NCI-H69 (cell line): ENCODE measurements at places on chromosomes 6 and 20.

DNA sequence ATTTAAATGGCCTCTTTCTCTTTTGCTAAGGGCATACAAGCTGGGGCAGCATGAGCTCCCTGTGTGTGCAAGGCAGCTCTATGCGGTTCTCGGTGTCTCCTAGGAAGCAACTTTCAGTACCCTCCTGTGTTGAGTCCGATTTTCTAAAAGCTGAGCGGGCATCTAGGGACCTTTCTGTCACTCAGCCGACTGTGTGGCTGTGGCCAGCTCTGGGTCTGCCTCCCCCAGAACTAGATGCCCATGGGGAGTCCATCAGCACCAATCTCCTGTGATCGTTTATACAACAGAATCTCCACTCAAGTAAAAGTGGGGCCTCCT lies 7.5 kb downstream of the NELFCD start:
- DNase-seq, result no peak

DNA sequence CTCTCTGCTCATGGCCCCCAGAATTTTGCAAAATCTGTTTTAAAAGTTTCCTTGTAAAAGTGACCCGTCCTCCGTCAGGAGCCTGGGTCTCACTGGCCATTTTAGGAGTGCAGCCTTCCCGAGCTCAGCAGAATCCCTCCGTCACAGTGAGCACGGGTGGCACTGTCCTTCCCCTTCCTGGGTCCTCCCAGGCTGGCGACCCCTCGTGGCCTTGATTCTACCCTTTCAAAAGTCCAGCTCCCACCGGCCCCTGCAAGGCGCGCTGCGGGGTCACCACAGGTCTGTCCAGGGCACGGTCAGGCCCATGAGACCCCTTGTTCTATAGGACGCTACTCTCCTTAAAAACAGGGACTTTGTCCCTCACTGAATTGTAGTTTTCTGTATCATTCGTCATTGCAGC lies 112.7 kb downstream of the PSMB1 start:
- no peak for DNase-seq

GRCh38 chr6:24078200-24078599 lies 47.8 kb upstream of the NRSN1 start:
- no peak for DNase-seq

DNA sequence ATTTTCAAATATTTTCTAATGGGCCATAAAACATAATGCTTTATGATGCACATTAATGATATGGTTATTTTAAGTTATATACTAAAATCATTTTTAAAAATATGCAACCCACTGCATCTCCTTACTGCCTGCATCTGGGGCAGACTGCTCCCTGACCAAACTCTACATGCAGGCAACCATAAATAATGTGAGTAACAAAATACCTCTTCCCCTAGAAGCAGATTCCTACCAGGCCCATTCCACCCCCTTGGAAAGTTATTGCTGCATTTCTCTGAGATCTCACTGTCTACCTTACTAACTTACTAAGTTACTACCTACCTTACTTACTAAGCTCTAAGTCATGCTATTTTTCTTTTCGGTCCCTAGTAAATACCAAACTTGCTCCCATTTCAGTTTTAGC lies 71.8 kb downstream of the ATG5 start:
- DNase-seq, result no peak

GRCh38 chr20:17097603-17098002 lies 129.2 kb upstream of the PCSK2 start:
- DNase-seq, result no peak

DNA sequence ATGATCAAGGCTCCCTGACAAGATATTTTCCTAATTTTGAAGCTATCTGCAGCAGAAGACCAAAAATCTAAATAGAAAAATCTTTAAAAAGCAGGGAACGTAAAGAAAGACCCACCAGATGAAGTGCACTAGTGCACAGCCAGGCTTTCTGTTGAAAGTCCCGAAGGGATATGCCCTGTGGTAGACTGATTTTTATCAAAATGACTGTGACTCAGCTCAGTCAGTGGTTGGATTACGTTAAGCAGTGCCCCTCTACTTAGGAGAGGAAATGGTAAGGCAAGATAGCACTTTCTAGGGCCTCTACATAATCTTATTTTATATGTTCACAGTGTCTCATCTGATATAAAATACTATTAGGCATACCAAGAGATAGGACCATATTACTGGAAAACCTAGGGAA lies 123.4 kb upstream of the RAB32 start:
- no peak for DNase-seq

DNA sequence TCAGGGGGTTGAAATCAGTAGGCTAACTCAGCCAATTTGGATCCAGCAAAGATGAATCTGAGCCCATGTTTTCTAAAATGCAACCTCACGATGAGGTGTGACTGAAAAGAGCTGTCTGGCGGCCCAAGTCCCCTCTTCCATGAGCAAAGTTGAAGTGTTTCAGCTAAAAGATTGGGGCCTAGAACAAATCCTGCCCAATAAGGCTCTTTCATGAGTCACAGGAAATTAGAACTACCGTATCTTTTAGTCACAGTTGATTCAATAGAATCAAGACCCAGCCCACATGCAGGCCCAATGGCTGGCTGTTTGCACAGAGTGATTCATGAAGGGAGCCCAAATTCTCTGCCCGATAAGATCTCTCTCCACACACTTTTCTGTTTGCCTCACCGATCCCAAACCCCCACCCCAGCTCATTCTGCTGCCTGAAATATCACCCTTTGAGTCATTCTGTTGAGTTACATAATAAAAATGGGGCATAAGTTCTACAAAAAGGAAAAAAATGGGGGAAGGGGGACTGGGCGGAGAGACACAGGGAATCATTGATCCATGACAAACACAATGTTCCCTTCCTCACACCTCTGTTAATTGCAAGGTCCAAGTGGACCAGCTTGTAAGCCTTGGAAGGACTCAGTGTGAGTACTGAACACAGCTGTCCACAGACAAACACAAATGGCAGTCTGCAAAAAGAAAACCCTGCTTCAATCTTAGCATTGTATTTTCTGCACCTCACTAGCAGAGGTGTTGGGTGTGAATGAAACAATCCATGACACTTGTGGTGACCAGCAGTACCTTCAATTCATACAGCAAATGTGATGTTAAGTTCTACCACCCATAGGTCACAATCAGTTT lies 13.8 kb downstream of the FOXQ1 start:
- no peak for DNase-seq

DNA sequence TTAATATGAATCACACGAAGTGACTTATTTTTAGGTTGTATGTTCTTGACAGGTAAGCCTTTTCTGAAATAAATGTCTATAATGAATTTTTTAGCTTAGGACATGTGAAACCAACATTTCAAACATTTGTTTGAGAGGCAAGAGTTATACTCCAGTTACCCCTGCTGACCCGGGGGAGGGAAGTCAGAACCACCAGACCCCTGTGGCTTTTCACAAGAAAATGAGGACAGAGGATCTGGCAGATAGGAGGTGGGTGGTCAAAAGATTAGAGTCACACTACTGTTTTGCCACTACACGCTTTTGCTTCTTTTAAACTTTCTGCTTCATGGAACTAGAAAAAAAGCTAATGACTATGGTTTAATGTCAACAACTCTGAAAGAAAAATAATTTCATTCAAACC lies 27.5 kb upstream of the ADGRF4 start:
- peak; percentile 57 for DNase-seq
